Activated CD4-positive, alpha-beta T cell treated with anti-CD3 and anti-CD28 coated beads, Interleukin-2, amount 10 ng/mL, durations not matched to agents 24 days and 14 days (primary cell): ENCODE measurements at places on chromosomes 11 and 22.

DNA sequence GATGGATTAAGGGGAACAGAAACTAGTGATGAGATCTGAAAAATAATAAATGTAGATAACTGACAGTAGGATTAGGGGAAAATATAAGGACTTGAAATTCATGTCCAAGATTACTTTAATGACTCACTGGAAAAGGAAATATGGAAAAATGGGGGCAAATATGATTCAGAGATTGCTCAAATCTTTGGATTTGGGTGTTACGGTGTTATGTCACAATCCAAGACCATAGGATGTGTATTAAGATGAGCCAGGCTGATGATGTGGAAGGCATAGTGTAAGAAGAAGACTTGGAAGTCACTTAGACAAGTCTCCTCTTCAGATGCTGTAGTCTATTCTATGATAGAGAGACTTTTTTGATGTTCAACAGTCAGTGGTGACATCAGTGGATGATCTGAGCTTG, 323.7 kb downstream of the LUZP2 start:
- DNase-seq = no peak

DNA sequence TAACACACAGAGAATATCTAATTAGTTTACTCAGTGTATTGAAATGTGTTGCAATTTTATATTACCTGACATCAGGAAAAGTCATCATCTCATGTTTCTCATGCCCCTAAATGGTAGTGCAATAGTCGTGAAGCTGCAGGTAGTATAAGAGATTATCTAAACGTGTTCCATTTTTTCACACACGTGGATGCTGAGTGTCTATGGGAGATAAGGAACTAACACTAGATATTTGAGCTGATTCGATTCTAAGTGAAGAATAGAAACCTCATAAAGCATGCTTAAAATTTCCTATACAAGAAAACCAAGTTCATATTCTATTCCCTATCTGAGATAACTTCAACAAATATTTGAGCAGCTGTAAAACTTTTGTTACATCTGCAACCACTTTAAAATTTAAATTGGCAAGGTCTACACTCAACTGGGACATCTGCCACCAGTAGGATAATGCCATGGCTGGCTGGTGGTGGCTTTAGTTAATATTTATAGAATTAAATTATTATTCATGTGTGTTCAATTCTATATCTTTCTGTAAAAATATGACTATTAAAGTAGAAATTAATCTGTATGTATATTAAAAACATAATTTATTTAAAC, 388.8 kb downstream of the LUZP2 start:
- no peak for DNase-seq

- DNase-seq = peak; percentile 64
Measured at GRCh38 chr11:72970557-72971118, 156.4 kb downstream of the ATG16L2 start.

- DNase-seq = peak; percentile 64
Measured at GRCh38 chr22:35258191-35258988, 1.1 kb downstream of the HMGXB4 start.

GRCh38 chr22:29096736-29097669, 24.2 kb downstream of the KREMEN1 start:
- no peak for DNase-seq

DNA sequence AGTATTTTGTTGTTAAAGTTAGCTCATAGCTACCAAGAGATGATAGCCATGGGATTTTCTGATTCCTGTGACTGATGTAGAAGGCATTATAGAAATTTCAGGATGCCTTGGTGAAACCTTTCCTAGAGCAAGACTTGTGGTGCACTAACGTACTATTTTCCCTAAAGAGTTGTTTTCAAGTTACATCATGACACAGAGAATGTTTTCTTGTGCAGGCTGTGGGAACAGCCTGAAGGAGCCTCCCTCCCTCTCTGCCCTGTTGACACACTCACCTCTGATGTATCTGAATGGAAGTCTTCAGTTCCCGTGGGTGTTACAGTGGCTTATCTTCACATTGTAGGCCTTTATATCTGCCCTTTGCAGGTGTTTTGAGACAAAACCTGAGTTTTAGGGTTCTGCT, 121.6 kb downstream of the LDLRAD3 start:
- DNase-seq = no peak

- no peak for DNase-seq
Measured at GRCh38 chr11:3873712-3874349, 18.4 kb downstream of the STIM1 start.

GRCh38 chr11:114354076-114354475, 46.2 kb downstream of the C11orf71 start:
- no peak for DNase-seq

DNA sequence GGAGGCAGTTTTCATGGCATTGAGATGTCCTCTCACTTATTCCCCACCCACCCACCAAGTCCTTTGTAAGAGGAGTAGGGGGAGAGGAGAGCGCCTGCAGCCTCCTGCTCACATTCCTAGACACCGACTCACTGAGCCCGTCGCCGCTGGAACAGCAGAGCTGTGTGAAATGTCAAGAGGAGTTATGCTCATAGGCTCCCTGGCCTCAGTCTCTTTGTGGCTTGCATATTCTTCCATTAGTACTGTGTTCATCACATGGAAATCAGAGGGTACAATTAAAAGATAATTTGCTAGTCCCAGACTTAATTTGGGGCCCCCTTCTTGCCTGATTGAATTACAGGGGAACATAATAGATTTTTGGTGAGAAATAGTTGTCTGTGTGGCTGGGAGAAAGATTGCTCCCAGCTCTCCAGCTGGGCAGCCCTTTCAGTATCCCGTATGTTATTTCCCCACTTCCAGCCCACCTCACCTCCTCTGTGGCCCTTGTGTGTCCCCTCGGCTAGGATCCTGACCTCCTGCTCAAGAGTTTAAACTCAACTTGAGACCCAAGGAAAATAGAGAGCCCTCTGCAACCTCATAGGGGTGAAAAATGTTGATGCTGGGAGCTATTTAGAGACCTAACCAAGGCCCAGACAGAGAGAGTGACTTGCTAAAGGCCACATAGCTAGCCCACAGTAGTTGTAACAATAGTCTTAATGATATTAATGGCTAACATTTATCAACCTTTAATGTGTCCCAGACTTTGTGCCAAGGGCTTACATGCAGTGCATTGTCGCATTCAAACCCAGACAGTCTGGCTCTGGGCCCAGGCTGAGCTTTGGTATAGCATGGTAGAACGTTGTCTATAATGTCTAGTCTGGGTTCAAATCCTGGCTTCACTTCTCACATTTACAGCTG, 32.2 kb downstream of the LIMK2 start:
- DNase-seq = no peak

GRCh38 chr11:63560506-63561180, 2.5 kb downstream of the PLAAT2 start:
- DNase-seq = no peak

DNA sequence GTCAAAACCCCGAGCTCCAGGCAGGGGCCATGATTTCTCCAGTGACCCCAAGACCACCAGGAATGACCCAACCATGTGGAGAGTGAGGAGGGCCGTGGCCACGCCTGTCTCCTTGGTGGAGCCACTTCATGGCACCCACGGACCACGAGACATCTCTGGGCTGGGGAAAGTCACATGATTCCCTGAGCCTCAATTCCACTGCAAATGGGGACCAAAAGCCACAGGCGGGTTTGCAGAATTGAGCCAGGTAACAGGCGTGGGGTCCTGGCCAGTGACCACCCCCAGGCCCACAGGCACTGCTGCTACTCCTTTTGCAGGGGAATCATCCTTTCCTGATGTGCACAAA, 178.9 kb downstream of the CTTN start:
- DNase-seq = no peak

DNA sequence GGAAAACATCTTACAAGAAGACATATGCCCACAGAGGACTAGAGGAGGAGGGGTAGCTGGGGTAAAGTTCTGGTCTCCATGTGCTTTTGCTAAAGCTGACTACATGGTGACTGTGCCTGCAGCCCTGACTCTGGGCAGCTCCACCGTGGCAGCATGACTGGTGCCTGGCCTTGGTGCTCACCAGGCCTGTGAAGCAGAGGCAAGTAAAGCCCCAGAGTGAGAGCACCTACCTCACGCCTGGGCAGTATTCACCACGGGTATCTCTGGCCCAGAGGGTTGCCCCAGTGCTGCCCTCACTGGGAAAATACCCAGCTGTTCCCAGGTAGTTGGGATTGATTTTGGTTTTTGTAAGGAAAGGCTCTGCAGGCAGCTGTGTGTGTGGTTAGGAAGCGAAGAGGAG, 78.3 kb downstream of the CTTN start:
- no peak for DNase-seq
